ENCODE measurements at places on chromosomes 5 and 9. TPM values are rescaled to one million over a fixed set of nuclear protein-coding genes. Genes with fewer than 3 reads are reported as not detected.

DNA sequence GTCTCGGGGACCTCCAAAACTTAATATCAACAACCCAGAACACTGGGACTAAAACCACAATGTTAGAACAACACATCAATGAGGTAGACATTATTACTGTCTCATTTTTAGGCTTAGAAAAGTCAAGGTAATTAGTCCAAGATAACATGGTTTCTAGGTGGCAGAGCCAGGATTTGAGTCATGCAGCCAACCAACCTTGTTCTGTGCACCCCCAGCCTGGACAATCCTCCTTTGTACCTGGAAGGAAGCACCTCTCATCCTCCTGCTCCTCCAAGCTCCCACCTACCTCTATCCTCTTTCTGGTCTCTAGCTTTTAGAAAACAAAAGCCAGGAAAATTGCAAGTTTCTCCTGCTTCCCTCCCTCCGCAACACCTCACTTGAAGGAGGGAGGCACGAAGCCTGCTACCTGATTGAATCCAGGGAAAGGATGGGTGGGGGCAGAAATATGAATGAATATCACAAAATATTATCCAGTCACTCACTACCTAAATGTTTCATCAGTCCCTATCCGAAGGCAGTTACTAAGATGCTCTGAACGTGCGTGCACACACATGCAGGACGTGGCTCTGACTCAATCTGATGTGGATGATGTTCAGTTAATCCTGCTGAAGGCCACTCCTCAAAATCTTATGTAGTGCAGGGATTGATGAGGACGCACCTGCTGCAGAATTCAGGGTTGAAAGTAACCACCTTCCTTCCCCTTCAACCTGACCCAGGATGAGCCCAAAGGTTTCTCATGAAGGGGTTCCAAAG is 26.3 kb upstream of the TTC1 start:
- no peak overlapping the region for H3K4me3 ChIP-seq
- no peak overlapping the region for H3K27ac ChIP-seq
- H3K4me1 ChIP-seq, result no peaks in the 10 kb centered on the region
- H3K36me3 ChIP-seq, result no peaks in the 10 kb centered on the region

DNA sequence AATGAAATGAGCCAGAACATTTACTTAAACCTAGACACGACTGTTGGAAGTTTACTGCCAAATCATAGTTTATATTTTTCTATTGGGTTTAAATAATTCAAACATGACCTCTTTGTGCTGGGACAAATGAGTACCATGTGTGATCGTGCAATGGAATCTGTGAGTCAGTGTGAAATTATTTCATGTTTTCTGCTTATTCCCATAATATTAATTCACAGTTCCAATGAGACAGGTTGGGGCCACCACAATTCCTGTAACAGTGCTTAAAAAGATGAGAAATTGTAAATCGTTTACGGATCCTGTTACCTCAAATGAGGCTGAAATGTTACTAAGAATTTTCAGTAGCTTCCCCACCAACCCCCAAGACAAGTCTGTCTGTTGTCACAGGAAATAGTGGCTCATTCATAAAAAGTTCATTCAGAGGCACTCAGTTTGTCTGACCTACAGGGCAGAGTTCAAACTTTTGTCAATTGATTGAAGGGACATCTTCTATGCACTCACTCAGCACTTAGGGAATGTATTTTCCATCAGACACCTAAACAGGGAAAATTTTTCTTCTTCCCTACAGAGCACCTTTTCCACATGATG is 563.9 kb upstream of the ADAMTS16 start:
- no peaks in the 10 kb centered on the region for H3K36me3 ChIP-seq
- H3K27ac ChIP-seq, result no peak overlapping the region
- no peak for DNase-seq
- H3K4me3 ChIP-seq, result no peak overlapping the region

Gene PCDHB11
- 2.7 TPM for total RNA-seq

DNA sequence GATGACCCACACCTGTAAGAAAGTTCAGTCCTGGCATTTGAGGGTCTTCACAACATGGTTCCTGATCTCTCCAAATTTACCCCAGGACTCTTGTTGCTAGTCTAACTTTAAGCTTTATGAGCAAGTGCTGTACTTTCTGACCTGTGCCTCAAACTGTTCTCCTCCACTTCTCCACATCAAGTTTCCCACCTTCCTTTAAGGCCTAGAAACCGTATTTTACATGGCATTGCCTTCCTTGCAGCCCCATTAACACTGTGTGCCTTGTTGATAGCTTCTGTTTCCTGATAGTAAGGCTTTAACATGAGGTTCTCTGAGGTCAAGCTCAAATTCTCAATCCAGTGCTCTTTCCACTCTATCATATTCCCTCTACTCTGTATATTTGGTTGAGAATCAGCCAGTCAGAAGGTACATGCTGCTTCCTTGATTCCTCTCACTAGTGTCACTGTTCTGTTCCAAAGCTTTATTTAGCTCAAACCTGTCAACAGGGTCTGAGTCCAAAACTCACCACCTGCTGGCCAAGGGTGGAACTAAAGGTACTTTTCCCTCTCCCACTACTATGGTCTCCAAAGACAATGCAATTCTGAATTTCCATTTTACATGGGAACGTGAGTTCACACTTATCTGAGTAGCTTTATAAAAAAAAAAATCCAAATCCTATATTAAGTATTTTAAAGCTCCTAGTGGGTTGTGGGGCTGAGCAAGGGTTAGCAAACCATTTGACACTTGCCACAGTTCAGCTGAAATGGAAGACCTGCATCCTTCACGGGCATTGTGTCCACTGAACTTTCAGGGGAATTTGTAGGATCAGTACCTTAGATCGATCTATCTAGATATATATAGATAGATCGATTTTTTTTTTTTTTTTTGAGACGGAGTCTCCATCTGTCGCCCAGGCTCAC is 21.1 kb downstream of the VCP start:
- no peaks in the 10 kb centered on the region for H3K4me1 ChIP-seq
- no peak overlapping the region for H3K27ac ChIP-seq
- H3K27me3 ChIP-seq, result no peaks in the 10 kb centered on the region
- DNase-seq, result no peak
- H3K36me3 ChIP-seq, result no peaks in the 10 kb centered on the region

- no peaks in the 10 kb centered on the region for H3K27me3 ChIP-seq
- no peak overlapping the region for H3K4me3 ChIP-seq
- DNase-seq, result no peak
- no peak overlapping the region for H3K27ac ChIP-seq
Observed at GRCh38 chr5:106097340-106097739, 1573.4 kb downstream of the EFNA5 start.

- DNase-seq, result no peak
- H3K27ac ChIP-seq, result no peak overlapping the region
- H3K27me3 ChIP-seq, result no peaks in the 10 kb centered on the region
- H3K4me1 ChIP-seq, result no peaks in the 10 kb centered on the region
- H3K4me3 ChIP-seq, result no peak overlapping the region
- peaks cover 6% of the 10 kb centered on the region for H3K36me3 ChIP-seq
Observed at GRCh38 chr9:100063185-100063584, 35.6 kb downstream of the ERP44 start.

Gene PCDHGA12
- total RNA-seq, result 9.8 TPM

DNA sequence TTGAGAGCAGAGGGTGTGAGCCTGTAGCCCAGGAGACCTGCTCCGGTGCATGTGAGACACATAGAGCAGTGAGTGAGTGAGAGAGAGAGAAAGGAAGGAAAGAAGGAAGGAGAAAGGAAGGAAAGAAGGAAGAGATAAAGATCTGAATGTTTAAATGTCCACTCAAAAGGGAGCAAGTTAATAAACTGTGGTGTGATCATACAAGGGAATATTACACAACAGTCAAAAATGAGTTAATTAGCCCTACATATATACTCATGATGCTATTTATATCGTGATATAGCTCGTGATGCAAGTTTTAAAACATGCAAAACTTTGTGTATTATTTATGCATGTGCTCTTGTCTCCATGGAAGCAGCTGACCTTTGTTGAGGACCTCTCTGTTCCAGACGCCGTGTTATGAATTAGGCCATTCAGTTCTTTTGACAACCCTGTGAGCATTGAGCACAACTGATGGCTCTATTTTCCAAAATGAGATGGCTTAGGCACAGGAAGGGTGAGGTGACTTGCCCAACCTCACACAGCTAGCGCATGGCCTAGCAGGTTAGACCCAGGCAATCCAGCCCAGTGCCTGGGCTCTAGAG is 70.6 kb downstream of the HMCN2 start:
- no peak for DNase-seq
- H3K4me3 ChIP-seq, result no peak overlapping the region
- peaks cover 5% of the 10 kb centered on the region for H3K27me3 ChIP-seq
- H3K27ac ChIP-seq, result no peak overlapping the region
- no peaks in the 10 kb centered on the region for H3K36me3 ChIP-seq

- H3K4me3 ChIP-seq, result no peak overlapping the region
- no peaks in the 10 kb centered on the region for H3K4me1 ChIP-seq
- no peaks in the 10 kb centered on the region for H3K27me3 ChIP-seq
- DNase-seq, result no peak
Observed at GRCh38 chr9:32918628-32919027, 82.8 kb downstream of the APTX start.
